ENCODE measurements at places on chromosomes 2 and 18.

DNA sequence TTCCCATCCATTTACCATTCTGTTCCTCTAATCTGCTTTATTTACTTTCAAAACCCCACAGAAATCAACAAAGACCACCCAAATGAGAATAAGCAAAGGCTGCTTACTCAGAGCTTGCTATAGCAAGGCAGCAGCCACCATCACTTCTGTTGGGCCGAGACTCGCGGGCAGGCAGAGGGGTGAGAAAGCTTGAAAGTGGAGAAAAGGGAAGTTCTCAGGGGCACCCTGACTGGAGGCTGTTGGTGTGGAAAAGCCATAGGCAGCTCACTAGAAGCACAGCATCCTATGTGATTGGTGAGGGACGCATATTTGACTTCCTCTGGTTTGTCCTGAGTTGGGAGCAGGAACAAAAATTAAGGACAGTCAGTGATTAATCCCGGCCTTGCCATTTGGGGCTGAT, 269.7 kb upstream of the THSD7B start:
- DNase-seq, result no peak

DNA sequence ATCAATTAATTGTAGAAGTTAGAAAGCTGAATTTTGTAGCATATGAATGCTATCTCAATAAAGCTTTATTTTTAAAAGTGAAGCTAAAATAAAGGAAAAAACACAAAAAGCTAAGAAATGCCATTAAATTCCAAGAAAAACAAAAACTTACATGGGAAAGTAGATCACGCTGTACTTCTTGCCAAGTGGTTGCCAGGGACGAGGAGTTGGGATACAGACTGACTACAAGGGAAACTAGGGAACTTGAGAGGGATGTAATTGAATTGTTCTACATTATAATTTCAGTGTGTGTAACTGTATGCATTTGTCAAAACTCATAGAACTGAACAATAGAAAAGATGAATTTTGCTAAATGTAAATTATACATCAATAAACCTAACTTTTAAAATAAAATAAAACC, 108.1 kb downstream of the DYM start:
- DNase-seq, result no peak

- DNase-seq, result no peak
These were observed 1.4 kb downstream of the EHBP1 start for GRCh38 chr2:62706721-62707521.

DNA sequence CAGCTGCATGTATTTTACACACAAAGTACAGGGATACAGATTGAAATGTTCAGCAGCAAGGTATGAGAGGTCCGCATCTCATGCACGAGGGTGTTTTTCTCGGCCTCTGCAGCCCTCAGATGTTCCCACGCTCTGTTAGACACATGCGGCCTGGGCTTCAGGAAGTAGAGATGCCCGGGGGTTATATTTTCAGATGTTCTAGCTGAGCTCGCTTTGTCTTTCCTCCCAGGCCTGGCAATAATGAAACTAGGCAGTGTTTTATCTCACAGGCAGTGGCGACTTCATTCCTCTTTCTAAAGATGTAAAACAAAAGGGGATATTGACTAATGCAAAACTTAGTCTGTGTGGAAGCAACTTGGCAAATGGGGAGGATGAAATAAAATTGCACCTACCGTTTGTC, 190.7 kb downstream of the GBX2 start:
- DNase-seq, result no peak

GRCh38 chr2:46278952-46279351, 18.3 kb upstream of the EPAS1 start:
- DNase-seq, result no peak

GRCh38 chr2:65630643-65631042, 198.2 kb upstream of the SPRED2 start:
- DNase-seq, result no peak

GRCh38 chr2:179449010-179449409, 184.4 kb upstream of the SESTD1 start:
- DNase-seq, result no peak

DNA sequence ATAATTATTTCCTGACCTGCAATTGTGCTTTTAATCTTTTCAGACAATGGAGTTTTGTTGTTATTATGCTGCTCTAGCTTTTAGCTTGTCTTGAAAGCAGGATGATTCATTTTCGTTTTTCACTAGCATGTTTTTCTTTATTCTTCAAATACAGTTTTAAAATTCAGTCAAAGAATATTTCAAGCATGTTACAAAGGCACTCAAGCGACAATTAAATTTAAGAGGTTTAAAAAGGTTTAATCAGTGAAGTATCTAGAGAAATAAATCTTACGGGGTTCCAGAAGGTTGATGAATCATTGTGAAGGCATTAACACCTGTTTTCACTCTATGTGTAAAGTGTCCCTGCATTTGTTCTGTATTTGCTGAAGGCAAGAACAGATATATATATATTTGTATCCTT, 390.7 kb upstream of the TMEFF2 start:
- DNase-seq, result no peak

GRCh38 chr2:10410001-10410822, 37.9 kb downstream of the ODC1 start:
- DNase-seq, result no peak

DNA sequence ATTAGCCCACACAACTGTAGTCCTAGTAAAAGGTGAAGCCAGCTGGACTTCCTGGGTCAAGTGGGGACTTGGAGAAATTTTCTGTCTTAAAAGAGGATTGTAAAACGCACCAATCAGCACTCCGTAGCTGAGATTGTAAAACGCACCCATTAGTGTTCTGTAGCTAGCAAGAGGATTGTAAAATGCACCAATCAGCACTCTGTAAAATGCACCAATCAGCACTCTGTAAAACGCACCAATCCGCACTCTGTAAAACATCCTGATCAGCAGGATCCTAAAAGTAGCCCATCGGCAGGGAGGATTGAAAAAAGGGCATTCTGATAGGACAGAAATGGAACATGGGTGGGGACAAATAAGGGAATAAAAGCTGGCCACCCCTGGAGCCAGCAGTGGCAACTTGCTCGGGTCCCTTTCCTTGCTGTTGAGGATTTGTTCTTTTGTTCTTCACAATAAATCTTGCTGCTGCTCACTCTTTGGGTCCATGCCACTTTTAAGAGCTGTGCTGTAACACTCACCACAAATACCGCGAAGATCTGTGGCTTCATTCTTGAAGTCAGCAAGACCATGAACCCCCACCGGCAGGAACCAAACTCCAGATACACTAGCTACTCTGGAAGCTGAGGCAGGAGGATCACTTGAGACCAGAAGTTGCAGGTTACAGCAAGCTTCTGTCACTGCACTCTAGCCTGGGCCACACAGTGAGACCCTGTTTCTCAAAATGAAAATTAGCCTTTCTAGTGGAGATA, 102.6 kb downstream of the HS6ST1 start:
- no peak for DNase-seq

DNA sequence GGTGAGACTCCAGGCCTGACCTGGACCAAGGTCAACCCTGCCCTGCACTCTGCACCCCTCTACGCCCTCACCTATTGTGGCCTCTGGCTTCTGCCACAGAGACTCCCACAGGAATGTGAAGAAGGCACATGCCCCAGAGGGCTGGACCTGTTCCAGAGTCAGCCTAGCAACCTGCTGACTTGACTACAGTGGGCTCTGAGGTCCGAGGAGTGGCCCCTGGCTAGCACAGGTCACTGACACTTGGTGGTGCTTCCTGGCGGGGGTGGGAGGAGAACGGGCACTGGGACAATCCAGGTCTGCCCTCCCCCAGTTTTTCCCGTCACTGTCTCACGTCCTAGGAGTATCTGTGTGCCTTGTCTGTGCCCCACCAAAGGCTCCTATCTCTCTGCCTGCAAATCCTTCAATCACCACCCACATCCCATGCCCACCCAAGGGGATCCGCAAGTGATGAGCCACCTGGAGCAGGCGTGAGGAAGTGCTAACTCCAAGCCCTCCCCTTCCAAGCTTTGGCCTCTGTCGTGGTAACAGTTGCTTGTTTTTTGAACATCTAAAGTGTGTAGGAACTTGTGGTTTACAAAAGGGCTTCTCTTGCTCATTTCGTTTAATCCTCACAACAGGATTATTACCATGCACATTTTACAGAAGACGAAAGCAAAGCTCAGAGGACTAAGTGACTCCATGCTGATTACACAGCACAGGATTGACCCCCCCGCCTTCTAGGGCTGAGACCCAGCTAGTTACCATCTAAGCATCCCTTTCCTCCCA, 86.2 kb downstream of the MCFD2 start:
- DNase-seq, result no peak

- DNase-seq, result no peak
These were observed 37.3 kb downstream of the KCMF1 start for GRCh38 chr2:85008252-85008651.

DNA sequence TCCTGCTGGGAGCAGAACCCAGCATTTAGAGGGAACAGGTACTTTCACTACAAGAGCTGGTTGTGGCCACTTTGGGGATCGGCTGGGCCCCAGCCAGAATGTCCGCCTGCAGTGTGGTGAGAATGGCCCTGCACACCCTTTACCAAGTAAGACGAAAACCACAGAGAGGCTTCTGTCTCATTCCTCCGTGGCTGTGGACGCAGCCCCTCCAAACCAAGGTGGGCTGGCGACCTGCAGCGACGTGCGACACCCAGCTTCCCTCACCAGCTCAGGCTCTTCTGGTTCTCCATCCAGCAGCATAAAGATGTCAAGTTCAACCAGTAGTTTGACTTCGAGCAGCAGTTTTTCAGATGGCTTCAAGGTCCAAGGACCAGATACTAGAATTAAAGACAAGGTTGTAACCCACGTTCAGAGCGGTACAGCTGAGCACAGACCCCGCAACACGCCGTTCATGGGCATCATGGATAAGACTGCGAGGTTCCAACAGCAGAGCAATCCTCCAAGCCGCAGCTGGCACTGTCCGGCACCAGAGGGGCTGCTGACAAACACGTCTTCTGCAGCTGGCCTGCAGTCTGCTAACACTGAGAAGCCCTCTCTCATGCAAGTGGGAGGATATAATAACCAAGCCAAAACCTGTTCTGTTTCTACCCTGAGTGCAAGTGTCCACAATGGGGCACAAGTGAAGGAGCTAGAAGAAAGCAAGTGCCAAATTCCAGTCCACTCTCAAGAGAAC, 56.2 kb downstream of the WDSUB1 start:
- no peak for DNase-seq

GRCh38 chr2:116733699-116734098, 1080.8 kb upstream of the DDX18 start:
- DNase-seq, result no peak

GRCh38 chr2:143607231-143608062, 478.2 kb downstream of the ARHGAP15 start:
- DNase-seq, result no peak

- DNase-seq, result no peak
These were observed 206.7 kb downstream of the SH3RF3 start for GRCh38 chr2:109335631-109336176.

GRCh38 chr2:113158884-113159553, 14.8 kb upstream of the PSD4 start:
- peak; percentile 47 for DNase-seq

- DNase-seq, result peak; percentile 86
These were observed 1.2 kb downstream of the SERTAD2 start for GRCh38 chr2:64652231-64653108.

DNA sequence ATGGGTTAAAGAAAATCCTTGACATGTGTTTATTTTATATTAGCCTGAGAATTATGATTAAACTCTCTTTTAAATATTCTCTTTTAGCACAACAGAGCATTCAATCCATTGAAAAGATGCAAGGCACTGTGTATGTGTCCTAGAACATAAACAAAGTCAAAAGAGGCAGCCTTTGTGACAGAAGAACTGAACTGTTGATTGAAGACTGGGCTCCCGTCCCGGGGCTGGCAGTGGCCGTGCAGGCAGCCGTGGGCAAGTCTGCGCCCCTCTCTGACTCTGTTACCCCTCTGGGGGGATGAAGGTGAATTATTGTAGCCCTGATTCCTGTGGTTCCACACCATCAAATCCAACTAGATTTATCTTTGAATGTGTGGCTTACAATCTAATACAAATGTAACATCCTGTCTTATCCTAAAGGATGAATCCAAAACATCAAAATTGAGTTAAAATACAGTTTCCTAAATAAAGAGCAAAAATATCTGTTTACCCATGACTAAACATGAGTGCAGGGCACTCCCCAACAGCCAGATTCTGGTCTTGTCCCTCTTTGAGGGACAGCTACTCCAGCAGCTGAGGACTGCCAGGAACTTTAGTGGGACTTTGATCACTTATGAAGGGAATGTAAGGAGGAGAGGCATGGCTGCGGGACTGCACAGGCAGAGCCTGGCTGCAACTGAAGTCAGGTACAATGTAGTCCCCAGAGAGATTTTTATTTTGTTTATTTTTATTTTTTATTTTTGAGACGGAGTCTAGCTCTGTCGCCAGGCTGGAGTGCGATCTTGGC, 37.3 kb upstream of the SH3BP4 start:
- no peak for DNase-seq

DNA sequence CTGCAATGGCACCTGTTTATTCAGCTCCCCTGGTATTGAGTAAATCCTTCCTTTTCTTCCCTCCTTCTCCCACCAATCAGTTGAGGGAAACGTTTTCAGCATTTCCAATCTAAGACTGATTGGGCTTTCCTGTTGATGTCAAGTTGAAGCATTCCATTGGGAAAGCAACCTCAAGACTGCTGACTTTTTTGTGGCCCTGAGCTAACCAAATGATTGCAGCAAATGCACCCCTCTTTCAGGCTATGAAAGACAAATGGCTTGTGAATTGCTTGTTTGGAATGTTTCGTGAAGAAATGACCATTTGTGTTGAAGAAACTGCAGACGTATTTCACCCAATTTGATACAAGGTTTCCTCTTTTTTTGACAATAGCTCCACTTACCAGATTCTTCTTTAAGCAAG, 303.5 kb downstream of the EPHA4 start:
- DNase-seq, result no peak

GRCh38 chr2:144183727-144184126, 336.2 kb downstream of the ZEB2 start:
- DNase-seq, result no peak

DNA sequence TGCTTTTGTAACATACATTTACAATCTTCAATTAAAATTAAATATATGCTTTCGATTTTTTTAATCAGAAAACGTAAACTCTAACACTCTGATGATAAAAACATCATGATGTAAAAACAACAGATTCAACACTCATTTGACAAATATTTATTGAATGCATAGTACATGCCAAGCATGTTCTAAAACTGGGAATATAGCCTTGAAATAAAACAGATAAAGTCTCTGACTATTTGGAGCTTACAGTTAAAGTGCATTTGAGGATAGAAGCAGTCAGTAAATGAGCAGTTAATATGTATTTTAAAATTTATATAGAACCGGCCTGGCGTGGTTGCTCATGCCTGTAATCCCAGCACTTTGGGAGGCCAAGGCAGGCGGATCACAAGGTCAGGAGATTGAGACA, 47.8 kb downstream of the TMX3 start:
- no peak for DNase-seq

DNA sequence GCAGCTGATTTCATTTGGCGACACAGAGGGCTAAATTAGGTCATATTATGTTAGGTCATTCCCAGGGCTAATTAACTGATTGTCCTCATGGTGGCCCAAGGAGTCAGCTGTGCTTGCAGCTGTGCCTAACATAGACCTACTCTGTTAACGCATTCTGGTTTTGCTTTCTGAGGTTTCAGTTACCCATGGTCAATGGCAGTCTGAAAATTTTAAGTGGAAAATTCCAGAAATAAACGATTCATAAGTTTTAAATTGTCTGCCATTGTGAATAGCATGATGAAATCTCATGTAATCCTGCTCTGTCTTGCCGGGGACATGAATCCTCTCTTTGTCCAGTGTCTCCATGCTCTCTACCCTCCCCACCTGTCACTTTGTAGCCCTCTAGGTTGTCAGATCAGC, 168.7 kb downstream of the KCNS3 start:
- no peak for DNase-seq

GRCh38 chr18:9417073-9417851, 58.1 kb upstream of the RALBP1 start:
- DNase-seq, result no peak

- DNase-seq, result no peak
These were observed 237.1 kb downstream of the TTC32 start for GRCh38 chr2:19664646-19665045.

Data from WERI-Rb-1 (cell line).